ENCODE measurements at places on chromosomes 11 and 22.

- DNase-seq = no peak
Observed at GRCh38 chr11:128259816-128260215, 327.5 kb downstream of the ETS1 start.

- DNase-seq = no peak
Observed at GRCh38 chr11:111691741-111692140, 74.4 kb downstream of the PPP2R1B start.

DNA sequence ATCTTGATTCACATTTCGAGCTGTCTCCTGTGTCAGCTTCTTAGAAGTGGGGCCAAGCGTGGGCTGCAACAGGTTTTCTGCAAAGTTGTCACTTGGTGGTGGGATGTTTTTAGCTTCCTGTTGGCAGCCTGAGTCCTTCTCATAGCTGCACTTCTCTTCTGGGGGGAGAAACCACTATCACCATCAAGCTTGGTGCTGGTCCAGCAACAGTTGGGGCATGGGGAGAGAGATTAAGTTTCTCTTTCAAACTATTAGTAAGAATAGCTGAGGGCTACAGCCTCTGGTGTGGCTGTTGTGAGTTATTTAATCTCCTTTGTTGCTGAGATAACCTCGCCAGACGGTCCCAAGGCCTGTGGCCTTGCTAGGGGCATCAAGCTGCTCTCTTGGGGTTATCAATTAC, 123.3 kb upstream of the CRYBB3 start:
- DNase-seq = no peak

DNA sequence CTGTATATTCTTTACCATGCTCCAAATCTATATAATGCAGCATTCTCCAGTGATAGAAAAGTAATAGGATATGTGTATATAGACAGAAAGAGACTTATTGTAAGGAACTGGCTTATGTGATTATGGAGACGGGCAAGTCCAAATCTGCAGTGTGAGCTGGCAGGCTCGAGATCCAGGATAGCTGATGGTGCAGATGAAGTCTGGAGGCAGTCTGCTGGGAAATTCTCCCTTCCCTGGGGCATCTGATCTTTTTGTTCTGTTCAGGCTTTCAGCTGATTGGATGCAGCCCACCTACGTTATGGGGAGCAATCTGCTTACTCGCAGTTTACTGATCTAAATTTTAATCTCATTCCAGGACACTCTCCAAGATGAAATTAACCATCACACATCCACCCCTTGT, 73.2 kb downstream of the GRK3 start:
- no peak for DNase-seq

GRCh38 chr22:29230972-29231875, 25.5 kb downstream of the EMID1 start:
- no peak for DNase-seq

Measured in urothelium cell line (cell line).